Skin of body (tissue), 3 donors: ENCODE measurements at places on chromosomes 1 and 21. TPM values are rescaled to one million over a fixed set of nuclear protein-coding genes. Genes with fewer than 3 reads are reported as not detected.
A peak's percentile ranks its signal among the peaks of the same experiment; 100 is the strongest.

- no peak for DNase-seq
Observed at GRCh38 chr1:92487078-92487605, 417 bp upstream of the GFI1 start.

- DNase-seq = no peak
Observed at GRCh38 chr1:57637155-57637554, 213.3 kb upstream of the DAB1 start.

DNA sequence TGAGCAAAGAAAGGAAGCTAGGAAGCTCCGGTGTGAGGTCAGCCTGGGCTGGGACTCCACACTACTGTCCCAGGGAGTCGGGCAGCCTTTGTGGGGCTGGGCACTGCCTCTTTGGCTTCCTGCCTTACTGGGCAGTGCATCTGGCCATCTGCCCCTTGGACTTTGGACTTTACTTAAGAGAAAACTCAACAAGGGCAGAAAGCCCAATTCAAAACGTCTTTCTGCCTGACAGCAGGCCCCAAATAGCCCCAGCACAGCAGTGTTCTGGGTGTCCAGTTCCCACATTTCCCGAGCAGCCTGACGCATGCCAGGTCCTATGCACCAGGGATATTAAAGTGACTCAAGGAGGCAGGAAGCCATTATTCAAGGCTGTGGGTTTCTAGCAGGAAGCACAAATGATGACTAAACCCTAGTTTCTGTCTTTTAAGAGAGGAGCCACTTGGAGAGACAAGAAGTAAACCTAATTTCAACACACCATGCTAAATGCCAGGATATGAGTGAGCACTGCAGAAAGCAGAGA is 37.9 kb upstream of the EDEM3 start:
- no peak for DNase-seq

DNA sequence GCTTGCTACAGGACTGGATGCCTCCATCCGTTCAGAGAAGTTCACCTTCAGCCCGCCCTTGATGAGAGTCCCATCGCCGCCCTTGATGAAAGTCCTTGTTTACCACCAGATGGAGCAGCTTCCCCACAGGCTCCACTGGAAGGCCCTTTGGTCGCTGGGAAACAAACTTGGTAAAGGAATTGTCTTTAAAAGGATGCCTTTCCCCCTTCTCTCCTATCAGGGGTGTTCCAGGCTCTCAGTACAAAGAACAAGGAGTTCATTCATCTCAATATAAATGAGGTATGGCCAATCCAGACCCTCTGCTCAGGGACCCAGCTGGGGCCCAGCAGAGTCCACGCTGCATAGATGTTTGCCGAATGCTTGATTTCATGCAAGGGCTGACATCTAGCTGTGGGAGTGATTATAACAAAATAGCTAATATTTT is 50.8 kb downstream of the CAPN9 start:
- DNase-seq = peak; percentile 68

- no peak for DNase-seq
Observed at GRCh38 chr1:232016616-232017015, 390.0 kb downstream of the DISC1 start.

GRCh38 chr1:23807453-23807852 is 6.9 kb upstream of the GALE start:
- no peak for DNase-seq

DNA sequence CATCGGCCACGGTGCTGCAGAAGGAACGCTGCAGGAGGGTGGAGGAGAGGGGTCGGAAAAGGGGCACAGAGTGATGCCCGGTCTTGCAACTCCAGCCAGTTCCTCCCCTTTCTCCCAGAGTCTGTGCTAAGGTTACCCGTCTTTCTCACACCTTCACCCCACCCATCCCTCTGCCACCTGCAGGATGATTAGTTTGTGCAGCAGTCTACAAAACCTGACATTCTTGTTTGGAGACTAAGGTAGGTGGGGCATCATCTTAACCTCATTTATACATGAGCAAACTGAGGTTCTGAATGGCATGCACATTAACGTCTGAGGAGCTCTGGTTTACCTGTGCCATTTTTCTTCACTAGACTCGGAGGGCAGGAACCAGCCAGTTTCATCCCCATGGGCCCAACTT is 232.3 kb downstream of the GRIK3 start:
- DNase-seq = no peak

Gene GOLT1A
- total RNA-seq = not detected

Gene RPTN
- 4.4 TPM for total RNA-seq
